ENCODE measurements at places on chromosomes 5 and 9. TPM values are rescaled to one million over a fixed set of nuclear protein-coding genes. Genes with fewer than 3 reads are reported as not detected.

DNA sequence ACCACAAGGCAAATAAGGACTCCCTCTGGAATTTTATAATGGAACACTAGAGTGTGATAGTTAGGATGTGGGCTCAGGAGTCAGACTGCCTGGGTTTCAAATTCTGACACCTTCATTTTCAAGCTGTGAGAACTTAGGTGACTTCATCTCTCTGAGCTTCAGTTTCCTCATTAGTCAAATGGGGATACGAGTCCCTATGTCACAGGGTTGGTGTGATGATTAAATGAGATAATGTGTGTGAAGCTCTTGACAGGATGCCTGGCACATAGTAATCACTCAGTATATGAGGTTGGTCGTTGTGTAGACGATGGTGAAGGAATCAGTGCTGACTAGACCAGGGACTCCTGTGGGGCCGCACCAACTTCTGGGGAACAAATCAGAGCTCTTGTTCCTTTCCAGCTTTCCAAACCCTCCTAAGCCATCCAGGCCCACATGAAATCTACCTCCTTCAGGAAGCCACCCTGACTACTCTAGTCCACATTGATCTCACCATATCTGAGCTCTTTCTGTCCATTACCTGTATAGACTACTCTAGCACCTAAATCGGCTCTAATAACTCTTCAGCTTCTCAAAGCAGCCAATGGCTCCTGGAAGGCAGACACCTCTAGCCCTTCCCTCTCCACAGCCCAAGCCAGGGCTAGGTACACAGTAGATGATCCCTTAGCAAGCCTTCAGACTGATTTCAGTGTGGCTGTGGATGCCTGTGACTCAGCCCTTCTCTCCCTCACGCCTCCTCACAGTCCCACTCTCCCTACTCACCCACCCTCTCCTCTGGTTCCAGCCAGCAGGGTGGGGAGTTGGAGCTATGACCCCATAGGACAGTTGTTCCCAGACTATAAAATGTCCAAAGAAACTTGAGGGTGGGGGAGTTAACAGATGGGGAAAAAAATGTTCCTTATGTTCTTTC, 2.5 kb upstream of the TCF7 start:
- H3K4me1 ChIP-seq: peaks cover 55% of the 10 kb centered on the region
- no peak for DNase-seq
- peaks cover 4% of the 10 kb centered on the region for H3K36me3 ChIP-seq
- peak overlapping the region; percentile 93 for H3K4me3 ChIP-seq
- no peaks in the 10 kb centered on the region for H3K27me3 ChIP-seq

Gene KCNIP1
- total RNA-seq: not detected

GRCh38 chr9:126915281-126915816, 767 bp downstream of the RALGPS1 start:
- H3K4me1 ChIP-seq: no peaks in the 10 kb centered on the region
- H3K27me3 ChIP-seq: no peaks in the 10 kb centered on the region
- peak overlapping the region; percentile 13 for H3K27ac ChIP-seq
- DNase-seq: peak; percentile 17
- peak overlapping the region; percentile 41 for H3K4me3 ChIP-seq

- no peak for DNase-seq
- no peak overlapping the region for H3K4me3 ChIP-seq
- no peak overlapping the region for H3K27ac ChIP-seq
These were observed 612.0 kb upstream of the CLINT1 start for GRCh38 chr5:158470764-158471534.

DNA sequence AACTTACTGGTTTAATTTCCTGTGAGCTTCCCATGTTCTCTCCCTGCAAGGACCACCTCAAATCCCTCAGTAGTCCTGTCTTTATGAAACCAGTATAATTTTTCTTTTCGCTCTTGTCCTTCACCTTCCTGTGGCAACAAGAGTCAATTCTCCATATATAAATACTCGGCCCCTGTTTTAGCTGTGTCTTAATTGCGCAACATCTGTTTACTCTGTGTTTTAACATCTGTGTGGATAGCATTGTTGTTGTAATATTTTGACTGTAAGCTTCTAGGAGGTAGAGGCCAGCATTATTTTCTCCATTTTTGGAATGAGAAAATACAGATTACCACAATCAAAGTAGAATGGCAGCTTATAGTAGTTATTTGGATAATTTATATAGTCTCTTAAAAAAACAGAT, 30.2 kb upstream of the CDKN2B start:
- H3K4me3 ChIP-seq: no peak overlapping the region
- DNase-seq: no peak
- no peak overlapping the region for H3K27ac ChIP-seq
- H3K36me3 ChIP-seq: no peaks in the 10 kb centered on the region

DNA sequence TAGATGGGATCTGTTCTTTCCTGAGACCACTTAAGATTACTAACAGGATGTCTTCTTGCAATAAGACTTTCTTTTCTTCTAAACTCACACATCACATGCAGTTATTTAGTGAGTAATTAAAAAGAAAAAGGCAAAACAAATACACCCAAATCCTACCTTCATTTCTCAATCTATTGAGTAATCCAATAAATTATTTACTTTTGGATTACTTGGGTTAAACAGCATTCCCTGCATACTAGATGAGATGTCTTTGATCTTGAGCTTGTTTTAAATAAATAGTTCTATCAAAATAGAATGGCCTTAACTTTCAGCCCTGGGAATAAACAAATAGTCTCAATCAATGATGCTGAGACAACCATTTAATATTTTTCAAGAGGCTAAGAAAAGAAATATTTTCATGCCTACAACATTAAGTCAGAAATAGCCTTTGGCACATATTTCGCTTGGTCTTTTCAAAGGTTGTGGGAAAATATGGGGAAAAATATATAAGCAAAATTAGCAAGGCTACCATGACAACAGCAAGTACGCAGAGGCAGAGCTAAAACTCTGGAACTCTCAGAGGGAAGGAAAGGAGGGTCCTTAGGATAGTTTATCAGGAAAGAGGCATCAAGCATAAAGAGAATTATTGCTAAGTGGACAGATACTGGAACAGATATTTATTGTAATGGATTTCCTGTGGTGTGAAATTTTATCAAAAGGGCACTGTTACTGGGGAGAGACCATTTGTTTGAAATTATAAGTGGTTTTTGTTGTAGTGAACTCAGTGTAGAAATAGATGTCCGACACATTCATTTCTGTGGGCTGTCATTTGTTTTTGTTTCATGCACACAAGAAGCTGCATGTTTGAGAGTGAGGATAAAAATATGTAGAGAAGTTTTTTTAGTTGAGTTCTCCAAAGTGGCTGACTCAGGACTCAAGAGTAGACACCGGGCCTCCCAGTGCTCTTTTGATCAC, 70.2 kb upstream of the CDH6 start:
- H3K27me3 ChIP-seq: no peaks in the 10 kb centered on the region
- no peaks in the 10 kb centered on the region for H3K36me3 ChIP-seq
- no peaks in the 10 kb centered on the region for H3K4me1 ChIP-seq

DNA sequence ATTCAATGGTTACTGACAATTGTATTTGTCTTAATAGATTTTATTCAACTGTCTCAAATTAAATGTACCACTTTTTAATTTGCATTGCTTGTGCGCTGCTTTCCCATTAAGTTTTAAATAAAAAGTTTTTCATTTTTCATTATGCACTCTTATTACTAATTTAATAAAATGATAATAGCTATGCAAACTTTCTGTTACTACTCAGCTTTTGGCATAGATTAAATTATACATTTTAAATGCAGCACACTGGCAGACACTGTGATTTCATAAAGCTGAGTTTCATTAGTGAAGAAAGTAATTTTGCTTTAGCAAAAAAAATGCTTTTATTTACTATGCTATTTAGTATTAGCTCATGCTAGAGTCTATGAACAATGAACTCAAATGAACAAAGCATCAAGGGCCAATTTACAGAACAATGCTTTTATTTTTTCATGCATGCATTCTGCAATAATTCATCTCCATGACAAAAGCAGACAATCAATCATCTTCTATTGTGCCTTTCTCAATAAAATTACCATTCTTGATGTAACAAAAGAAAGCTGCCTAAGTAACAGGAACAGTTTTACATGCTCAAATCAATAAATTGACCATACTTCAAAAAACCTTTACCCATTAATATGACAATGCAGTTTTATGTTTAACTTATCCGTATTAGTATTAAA, 595.2 kb upstream of the ARRDC3 start:
- no peaks in the 10 kb centered on the region for H3K27me3 ChIP-seq
- H3K27ac ChIP-seq: no peak overlapping the region
- no peaks in the 10 kb centered on the region for H3K36me3 ChIP-seq
- no peak overlapping the region for H3K4me3 ChIP-seq
- no peak for DNase-seq

Gene SSNA1
- 37.9 TPM for total RNA-seq

GRCh38 chr9:89522959-89523285, 25.0 kb upstream of the SEMA4D start:
- peaks cover 93% of the 10 kb centered on the region for H3K4me1 ChIP-seq
- peak overlapping the region; percentile 72 for H3K27ac ChIP-seq
- H3K4me3 ChIP-seq: peak overlapping the region; percentile 40
- no peak for DNase-seq
- no peaks in the 10 kb centered on the region for H3K27me3 ChIP-seq

- no peak overlapping the region for H3K4me3 ChIP-seq
- H3K4me1 ChIP-seq: peaks cover 20% of the 10 kb centered on the region
- no peak for DNase-seq
- peaks cover 29% of the 10 kb centered on the region for H3K27me3 ChIP-seq
These were observed 6.9 kb upstream of the BARX1 start for GRCh38 chr9:93962017-93962416.

DNA sequence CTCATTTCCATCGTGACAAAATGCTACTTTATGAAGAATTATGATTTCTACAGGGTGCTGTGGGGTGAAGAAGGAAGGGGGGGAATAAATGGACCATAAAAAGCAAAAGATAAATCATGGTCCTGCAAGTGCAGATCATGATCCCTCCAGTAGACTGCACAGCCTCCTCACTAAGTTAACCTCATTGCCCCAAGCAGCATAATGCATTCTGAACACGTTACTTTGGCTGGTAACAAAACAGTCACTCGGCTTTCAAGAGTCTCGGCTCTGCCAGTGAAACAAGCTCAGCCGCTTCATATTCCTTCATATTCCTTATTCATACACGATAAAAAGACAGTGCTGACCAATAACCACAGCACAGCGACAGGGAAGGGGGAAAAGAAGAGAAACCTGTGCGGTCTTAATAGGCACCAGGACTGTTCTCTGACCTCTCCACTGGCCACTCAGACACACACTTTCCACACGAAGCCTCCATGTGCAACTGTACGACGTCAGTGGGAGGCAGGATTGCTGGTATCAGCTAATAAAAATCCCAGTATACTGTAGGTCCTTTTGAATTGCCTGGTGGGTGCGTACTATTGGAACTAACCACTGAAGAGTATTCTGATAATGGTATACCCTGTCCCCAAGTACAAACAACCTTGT, 60.5 kb downstream of the ANKH start:
- H3K36me3 ChIP-seq: peaks cover 6% of the 10 kb centered on the region
- H3K27ac ChIP-seq: no peak overlapping the region
- no peaks in the 10 kb centered on the region for H3K27me3 ChIP-seq
- no peak overlapping the region for H3K4me3 ChIP-seq
- peaks cover 38% of the 10 kb centered on the region for H3K4me1 ChIP-seq
- no peak for DNase-seq

DNA sequence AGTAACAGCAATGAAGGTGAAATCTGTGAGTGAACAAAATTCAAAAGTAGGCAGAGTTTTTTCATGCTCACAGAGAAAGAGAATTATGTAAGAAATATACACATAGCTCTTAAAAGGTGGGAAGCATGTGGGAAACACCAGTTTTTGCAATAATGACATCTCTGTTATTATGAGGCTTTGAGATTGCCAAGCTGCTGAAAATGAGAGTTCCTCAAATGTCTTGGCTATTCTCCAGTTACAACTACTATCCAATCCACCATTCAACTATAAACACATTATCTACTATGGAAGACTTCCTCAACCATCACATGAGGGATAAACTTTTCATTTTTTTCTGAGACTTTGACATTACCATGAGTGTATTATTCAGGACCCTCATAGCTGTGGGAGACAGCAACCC, 420.8 kb upstream of the ACTBL2 start:
- H3K36me3 ChIP-seq: no peaks in the 10 kb centered on the region
- no peak overlapping the region for H3K27ac ChIP-seq
- H3K27me3 ChIP-seq: no peaks in the 10 kb centered on the region
- no peak for DNase-seq

DNA sequence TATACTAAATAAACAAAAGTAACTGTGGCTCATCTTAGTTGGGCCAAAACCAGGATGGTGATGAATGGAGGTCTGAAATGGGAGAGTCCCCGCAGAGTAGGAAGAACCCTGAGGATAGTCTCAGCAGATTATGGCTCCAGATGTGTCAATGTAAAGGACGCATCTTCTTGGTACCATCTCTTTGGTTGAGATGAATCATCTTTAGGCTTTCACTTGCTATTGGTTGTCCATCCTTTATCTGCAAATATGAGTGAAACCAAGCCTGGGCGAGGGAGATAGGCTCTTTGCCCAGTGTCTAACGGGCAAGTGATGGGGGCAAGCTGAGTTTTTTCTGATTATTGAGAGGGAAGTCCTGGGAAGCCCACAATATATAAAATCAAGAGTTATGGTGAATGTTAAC, 19.4 kb upstream of the LCP2 start:
- no peak overlapping the region for H3K27ac ChIP-seq
- H3K4me1 ChIP-seq: peaks cover 37% of the 10 kb centered on the region
- H3K27me3 ChIP-seq: no peaks in the 10 kb centered on the region
- no peak for DNase-seq
- no peak overlapping the region for H3K4me3 ChIP-seq

DNA sequence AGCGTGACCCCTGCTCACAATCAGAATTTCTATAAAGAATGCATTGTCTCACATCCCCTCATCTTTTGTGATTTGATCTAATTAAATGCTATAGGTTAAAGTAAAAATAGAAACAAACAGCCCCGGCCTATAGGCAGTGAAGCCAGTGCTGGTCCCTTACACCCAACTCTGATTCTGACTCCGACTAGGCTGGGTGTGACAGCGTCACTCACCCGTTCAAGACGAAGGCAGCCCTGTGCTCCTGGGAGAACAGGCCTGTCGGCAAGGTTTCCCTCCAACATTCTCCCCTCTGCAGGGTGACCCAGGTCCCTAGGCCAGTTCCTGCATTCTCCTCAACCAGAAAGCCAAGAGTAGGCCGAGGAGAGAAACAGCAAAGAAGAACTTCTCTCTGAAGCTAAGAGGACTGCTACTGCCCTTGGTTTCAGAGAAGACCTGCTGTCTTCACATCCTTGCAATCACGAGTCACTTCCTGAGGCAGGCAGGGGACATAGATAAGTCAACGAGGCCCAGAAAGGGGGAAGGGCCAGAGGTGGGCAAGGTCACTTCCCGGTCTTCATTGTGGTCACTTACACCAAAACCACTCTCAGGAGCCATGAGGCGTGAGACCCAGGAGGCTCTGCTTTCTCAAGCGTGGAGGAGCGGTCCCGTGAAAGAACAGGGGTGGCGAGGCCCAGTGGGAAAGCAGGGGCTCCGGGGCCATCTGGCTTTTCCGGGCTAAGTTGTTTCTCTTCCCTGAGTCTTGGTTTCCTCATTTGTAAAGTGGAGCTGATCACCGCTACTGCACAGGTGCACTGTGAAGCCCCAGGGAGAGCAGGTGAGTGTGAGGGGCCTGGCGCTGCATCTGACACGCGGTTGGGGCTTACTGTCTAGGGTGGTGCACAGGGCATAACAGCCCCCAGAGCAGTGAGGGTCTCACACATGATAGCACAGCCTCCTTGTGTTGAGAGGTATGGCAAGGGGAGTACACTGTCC, 200.8 kb downstream of the CRB2 start:
- H3K27ac ChIP-seq: no peak overlapping the region
- no peaks in the 10 kb centered on the region for H3K4me1 ChIP-seq
- H3K27me3 ChIP-seq: no peaks in the 10 kb centered on the region
- no peak overlapping the region for H3K4me3 ChIP-seq
- peaks cover 17% of the 10 kb centered on the region for H3K36me3 ChIP-seq

GRCh38 chr5:179980767-179981166, 73.1 kb upstream of the TBC1D9B start:
- H3K4me1 ChIP-seq: no peaks in the 10 kb centered on the region
- no peaks in the 10 kb centered on the region for H3K36me3 ChIP-seq
- H3K27ac ChIP-seq: no peak overlapping the region

Gene TMEM252
- total RNA-seq: not detected

All from naive thymus-derived CD4-positive, alpha-beta T cell (primary cell).